ENCODE measurements at places on chromosomes 16 and 17.

DNA sequence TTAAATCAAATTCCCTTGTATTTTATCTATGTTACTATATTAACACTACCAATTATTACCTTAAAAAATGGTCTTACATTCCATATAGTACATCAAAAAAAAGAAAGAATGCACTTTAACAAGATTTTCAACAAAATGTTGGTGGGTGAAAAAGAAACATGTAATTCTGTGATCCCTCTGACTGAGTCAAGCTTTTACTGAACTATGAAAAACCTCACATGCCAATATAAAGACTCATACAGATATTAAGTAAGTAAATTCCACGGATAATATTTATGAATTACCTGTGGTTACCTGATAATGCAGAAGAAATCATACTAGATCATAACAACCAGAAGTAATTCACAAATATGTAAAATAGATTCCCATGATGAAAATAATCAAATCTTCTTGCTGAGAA, 12.4 kb downstream of the COIL start:
- no peak for DNase-seq

DNA sequence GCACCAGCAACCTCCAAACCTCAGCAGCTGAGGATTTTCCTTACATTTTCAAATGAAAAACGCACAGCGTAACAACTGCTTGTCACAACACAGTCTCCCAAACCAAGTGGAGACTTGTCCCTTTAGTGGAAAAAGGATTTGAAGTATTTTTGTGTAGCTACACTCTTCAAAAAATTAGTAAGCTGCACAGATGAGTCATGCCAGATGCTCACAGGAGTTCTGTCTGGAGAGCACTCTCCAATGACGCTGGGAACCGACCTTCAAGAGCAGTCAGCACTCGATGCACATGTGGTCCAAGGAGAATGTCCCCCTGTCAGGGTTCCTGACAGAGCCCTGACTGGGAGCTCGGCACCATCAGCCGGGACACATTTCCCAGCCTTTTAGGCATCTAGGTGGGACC, 39.8 kb downstream of the MAP1LC3B start:
- DNase-seq = no peak

DNA sequence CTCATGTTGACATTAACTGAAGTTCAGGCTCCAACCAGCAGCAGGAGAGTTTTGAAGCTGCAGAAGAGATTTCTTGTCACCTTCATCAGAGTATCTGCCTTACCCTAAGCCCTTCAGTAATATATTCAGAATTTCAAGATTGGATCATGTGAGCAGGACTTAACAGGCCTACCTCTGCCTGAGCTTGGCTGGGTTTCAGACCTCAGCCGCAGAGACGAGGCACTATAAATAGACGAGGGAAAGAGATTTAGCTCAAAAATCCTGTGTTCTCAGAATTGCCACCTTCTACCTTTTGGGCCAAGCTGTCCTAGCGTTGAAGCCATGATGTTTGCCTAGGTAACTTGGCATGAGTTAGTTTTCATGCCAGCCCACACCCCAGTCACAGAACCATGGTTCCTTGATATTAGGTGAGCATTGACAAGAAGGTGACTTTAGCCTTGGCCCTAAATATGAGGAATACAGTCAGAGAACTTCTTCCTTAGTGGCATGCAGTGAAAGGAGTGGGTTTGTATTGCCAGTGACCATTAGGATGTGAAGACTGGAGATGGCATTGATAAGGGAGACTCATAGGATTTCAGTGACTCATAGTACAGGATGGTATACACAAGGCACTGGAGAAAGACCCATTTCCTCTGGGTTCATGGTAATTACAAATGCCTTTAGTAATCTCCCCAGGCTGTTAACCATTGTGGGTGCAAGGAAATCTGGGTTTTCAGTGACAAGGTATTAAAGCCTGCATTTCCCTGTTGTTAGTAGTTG, 224.3 kb downstream of the MSI2 start:
- no peak for DNase-seq

DNA sequence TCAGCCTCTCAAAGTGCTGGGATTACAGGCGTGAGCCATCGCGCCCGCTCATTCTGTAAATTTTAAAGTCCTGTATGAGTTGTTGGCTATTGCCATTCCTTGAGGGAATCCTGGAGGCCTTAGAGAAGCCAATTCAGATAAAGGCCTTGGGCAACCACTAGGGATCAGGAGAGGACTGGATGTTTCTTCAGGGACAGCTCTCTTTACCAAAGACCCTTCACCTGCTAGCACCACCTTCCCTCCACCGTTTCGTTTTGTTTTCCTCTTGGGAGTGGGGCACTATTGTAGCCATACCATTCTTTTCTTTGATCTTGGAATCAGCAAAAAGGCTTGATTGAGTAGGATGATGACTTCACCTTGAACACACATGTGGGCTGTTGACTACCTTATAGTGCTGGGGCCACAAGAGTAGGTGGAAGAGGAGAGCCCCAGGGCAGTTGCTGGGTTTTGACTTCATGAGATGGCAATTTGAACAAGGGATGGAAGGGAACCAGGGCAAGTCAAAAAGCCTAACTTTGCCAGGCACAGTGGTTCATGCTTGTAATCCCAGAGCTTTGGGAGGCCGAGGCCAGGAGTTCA, 7.0 kb upstream of the ANKRD40CL start:
- DNase-seq = no peak

DNA sequence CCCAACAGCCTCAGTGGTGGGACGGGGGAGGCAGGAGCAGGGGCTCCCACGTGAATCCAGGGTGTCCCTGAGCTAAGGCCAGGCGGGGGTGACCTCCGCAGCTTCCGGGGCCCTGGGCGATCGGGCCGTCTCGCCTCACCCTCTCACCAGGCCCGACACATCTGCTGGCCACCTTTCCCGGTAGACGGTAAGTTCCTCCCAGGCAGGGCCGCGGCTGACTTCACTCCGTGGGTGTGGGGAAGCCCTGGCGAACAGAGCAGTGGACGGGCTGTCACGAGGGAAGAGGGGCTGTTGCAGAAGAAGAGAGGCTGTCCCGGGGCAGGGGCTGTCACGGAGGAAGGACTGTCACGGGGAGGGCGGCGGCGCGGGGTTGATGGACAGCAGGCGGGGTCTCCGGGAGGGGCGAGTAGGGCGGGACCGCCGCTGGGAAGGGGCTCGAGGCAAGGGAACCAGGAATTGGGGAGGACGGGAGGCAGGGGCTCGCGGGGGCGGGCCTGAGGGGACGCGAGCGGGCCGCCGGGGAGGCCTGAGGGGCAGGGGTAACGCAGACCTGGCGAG, 498 bp downstream of the PKMYT1 start:
- DNase-seq = no peak

- DNase-seq = no peak
Observed at GRCh38 chr17:13346996-13347762, 254.6 kb downstream of the HS3ST3A1 start.

DNA sequence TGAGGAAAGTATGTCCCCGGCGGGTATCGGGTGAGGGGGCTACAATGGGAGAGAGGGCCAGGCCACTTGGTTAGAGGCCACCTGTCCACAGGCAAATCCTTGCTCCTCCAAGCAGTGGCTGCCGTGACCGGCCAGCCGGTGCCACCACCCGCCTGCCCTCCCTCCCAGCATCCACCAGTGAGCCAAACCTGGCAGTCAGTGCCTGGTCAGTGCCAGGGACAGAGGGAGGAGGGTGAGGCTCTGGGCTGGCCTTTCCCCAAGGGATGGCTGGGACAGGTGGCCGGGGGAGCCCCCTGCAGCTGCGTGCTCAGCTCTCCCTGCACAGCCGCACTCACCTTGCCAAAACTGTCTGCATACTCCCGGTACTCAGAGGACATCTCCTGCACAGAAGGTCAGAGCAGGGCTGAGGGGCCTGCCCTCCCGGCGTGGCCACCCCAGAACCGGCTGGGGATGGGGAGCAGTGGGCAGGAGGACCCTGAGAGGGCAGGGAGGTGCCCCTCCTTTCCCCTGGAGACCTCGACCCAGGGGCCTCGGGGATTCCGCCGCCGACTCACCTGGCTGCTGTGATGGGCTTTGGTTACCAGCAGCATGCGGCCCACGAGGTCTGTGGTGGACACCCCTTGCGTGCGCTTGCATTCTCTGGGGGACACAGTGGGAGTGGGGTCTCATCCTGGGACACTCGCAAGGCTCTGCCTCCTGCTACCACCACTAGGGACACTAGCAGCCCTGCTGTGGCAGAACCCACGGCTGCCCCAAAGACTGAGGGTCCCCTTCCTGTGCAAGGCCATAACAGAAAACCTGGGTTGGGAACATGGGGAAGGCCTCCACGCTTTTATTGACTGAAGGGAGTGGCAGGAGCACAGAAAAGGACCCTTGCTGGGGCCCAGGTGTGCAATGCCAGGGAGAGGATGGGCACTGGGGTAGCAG, 3.7 kb downstream of the PCYT2 start:
- DNase-seq = no peak

DNA sequence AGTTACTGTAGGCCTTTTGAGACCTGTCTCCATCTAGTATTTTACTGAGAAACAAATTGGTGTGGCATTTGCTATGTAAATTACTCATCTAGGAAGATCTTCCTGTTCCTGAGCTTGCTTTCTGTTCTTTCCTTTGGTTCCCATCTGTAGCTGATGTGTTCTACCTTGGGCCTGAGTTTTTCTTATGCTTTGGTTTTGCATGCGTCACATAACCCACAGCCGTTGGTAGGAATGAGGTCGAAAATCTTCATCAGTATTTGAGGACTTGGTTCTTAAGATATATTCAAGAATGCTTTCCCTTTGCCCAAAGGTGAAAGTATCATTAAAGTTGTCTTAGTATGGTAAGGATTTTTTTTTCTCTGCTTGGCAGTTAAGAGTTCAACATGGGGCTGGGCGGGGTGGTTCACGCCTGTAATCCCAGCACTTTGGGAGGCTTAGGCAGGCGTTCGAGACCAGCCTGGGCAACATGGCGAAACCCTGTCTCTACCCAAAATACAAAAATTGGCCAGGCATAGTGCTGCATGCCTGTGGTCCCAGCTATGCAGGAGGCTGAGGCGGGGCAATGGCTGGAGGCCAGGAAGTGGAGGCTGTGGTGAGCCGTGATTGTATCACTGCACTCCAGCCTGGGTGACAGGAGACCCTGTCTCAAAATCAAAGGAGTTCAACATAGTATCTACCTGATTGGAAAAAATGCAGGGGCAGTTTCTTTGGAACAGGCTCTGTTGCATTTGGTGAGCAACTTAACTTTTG, 28.8 kb downstream of the IST1 start:
- no peak for DNase-seq

DNA sequence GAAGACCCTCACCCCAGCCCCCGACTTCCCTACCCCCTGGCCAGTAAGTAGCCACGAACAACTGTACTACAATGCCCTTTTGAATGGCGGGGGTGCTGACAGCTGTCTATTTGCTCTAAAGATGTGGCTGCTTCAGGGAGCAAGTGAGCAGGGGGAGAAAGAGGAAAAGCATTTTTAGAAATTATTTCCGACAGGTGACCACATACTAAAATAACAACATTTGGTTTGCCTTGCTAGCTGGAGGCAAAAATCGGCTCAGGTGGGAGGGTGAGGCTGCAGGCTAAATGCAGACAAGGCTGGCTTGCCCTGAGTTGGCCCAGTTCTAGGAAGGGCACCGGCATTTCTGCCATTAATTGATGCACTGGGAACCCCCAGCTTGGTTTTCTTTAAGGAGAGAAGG, 188.5 kb downstream of the XYLT1 start:
- no peak for DNase-seq

- DNase-seq = no peak
Observed at GRCh38 chr16:67673712-67674580, 7.3 kb downstream of the C16orf86 start.

- no peak for DNase-seq
Observed at GRCh38 chr17:3974980-3975379, 10.7 kb upstream of the ATP2A3 start.

DNA sequence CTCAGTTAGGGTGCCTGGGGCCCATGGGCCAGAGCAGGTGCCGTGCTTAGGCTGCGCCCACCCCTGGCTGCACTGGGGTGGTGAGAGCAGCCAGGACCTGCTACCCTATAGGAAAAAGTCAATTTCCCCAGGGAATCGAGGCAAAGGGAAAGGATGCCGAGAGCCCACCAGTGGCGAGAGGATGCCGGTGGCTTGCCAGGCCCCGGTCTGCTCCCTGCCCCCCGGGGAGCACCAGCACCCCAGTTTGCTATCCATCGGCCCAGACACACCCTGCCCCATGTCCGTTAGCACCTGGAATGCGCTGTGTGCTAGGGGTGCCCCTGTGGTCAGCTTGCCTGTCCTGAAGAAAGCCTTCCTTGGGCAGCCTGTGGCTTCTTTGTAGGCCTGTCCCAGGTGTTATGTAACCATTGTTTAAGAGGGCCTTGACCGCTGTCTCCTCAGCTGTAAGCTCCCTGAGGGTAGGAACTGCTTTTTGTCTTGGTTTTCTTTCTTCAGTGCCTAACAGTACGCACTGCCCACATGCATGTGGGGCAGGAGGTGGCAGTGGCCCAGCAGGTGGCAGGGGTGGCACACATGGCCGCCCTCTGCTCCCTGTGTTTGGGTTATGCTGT, 40.8 kb downstream of the NT5M start:
- no peak for DNase-seq

GRCh38 chr16:23608194-23608593, 12.1 kb upstream of the NDUFAB1 start:
- no peak for DNase-seq

- no peak for DNase-seq
Observed at GRCh38 chr17:7183433-7184090, 4.4 kb upstream of the ASGR1 start.

- no peak for DNase-seq
Observed at GRCh38 chr16:55073830-55074229, 143.2 kb downstream of the IRX5 start.

DNA sequence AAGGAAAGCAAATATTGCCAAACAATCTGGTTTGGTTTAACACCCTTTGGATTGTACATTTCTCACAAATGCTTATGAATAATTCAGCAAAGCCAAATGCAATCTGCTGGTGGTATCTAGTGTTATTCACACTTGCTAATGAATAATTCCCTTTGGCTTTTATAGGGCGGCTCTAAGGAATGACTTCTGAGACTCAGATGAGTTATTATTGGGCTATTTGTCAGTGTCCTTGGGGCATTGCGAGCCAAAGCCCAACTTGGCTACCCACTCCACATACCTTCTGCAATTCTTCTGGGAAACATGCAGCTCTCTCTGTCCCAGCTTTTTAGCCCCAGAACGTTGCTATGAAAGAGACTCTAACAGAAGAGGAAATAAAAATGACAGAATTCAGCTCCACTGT, 41.1 kb downstream of the FTO start:
- DNase-seq = no peak

- no peak for DNase-seq
Observed at GRCh38 chr17:58432806-58433573, 15.7 kb upstream of the RNF43 start.
